Kasumi-1 (cell line): ENCODE measurements at places on chromosomes 1 and 21.

DNA sequence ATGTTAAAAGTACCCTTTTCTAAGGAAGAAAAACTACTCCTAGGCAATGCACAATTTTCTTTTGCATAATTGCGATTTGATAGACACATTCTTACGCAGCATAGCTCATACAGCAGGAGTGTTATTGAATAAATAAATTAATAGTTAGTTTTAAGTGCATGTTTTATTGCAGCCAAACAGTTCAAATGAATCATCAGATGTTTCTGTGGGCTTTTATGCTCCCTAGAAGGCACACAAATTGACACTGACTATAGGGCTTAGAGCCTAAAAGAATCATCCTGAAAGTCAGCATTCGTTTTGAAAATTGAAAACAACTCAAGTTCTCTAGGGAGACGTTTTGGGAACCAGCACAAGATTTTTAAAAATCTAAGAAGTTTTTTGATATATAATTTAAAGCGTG lies 411.9 kb downstream of the HLX start:
- DNase-seq, result no peak

DNA sequence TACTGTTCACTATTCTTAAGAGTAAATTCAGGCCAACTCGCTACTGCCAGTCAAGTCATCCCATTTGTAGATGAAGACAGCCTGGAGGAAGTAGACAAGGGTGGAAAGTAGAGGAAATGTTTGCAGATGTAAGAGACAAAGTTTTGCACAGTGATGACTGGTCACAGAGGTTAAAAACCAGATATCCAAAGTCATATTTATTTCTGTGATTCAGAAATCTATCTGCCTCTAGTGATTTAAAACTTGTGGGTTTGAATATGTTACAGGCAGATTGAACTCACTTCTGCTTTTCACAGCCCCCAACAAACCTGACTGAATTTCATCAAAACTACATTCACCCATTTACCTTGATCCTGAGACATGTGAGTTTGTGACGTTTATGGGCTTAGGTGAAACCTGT lies 484.7 kb upstream of the C1orf87 start:
- DNase-seq, result no peak

DNA sequence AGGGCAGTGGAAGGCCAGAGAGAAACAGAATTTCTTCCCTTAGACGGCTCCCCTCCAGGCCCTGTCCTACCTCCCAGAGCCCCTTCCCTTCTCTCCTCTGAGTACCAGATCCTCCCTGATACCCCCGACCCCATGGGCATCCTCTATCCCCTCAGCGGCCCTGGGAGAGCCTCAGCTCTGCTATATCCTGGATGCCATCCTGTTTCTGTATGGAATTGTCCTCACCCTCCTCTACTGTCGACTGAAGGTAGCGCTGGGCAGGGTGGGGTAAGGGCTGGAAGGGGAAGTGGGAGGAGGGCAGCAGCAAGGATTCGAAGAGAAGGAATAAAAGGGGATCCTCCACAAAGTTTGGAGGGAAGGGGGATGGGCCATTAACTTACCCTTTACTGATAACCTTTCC lies 2.7 kb downstream of the FCER1G start:
- no peak for DNase-seq

GRCh38 chr1:215484171-215484939 lies 82.7 kb upstream of the KCTD3 start:
- DNase-seq, result no peak

DNA sequence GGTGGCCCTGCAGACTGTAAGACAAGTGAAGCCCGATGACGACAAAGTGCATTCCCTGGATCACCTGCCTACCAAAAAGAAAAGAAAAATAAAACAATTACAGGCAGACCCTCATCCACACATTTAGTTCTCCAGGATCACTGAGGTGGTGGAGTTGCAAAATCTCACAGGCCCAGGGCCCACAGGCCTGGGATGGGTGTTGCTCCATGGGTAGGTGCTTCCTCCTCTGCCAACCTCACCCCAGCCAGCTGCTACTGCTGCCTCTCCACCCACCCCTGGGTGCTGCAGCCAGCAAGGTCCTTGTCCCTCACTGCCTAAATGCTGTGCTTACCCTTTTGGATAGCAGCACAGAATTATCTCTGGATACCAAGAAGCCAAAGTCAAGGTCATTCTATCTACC lies 146.4 kb upstream of the GALNT2 start:
- DNase-seq, result no peak

DNA sequence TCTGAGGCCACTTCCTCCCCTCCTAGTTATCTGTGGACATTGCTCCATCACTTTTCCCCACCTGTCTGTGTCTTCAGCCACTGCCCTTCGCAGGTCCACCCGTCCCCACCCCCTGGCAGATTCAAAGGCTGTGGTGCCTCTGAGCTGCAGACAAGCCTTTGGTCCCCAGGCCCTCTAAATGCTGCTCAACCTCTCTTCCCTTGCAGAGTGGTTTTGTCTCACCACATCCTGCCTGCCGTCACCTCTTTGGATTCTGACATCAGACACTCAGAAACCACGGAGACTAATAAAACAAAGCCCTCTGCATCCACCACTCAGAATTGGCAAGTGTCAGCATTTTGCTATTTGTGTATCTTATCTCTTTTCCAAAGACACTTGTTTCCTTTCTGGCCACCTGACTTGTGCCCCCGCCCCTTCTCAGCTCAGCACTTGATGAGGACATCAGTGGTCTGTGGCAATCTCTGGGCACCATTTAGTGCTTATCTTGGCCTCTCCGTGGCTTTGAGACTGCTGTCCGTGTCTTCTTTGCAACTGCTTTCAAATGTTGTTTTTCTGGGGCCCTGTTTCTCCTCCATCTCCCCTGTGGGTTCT lies 7.7 kb downstream of the CNIH3 start:
- peak; percentile 85 for DNase-seq

GRCh38 chr21:38315122-38315521 lies 58.3 kb downstream of the KCNJ15 start:
- DNase-seq, result no peak

- no peak for DNase-seq
Measured at GRCh38 chr21:46189213-46189958, 5.1 kb upstream of the SPATC1L start.

- no peak for DNase-seq
Measured at GRCh38 chr1:15937146-15937545, 38.8 kb downstream of the ZBTB17 start.

DNA sequence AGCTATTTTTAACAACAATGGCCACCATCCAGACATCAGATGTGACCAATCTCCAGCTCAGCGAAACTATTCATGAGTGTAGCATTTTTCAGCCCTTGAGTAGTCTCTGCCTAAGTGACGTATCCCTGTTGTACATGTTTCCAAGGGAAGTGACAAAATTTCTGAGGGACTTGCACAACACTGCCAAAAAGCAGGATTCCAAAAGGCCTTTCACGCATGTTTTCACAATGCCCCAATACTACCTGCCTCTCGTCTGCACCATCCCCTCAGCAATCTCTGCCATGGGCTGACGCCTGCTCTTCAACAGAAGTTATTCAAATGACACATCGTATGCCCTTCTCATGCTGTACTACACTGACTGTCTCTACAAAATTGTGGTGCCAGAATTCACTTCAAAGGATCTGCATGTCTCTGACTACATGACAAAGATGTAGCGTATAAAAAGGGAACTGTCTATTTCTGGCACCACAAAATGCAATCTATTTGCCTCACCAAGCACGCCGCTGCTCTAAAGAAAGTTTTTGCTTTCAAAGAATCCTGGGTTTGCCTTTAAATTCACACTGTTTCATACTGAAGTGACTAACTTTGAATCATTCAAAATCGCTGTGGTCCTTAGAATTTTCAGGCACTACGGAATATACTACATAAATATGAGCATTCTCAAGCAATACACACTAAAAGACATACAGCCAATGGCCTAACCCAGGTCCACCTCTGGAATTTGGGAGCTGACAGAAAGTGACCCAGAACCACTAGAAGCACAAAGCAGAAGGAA lies 32.9 kb downstream of the JAK1 start:
- DNase-seq, result peak; percentile 67

GRCh38 chr1:74822851-74823401 lies 90.0 kb downstream of the TYW3 start:
- DNase-seq, result no peak

DNA sequence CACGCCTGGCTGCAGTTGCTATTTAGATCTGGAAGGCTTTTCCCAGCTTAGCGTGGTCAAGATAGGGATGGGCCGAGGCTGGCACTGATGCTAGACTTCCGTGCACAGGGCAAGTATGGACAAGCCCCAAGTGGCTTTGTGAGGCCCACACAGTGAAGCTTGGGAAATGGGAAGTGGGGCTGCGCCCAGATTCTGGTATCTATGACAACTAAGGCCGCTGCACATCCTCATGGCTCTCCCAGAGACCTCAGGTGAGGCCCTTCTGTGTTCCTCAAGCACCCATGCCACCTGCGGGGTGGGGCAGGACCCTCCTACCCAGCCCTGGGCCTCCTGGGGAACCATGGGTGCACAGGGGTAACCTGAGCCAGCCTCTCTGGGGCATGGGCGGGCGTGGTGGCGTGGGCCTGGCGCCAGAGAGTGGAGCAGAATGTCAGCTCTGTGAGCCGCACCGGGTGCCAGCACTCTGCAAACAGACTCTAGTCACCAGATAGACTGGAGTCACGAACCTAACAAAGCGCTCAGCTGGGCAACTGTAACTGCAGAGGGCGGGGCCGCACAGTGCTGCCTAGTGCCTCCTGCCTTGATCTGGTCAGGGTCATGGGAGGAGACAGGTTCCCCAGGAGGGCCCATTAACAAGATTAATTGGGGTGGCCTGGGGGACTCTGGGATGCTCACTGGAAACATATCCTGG lies 46.4 kb downstream of the ELF3 start:
- no peak for DNase-seq

GRCh38 chr1:244100704-244101453 lies 49.8 kb downstream of the ZBTB18 start:
- DNase-seq, result peak; percentile 22

DNA sequence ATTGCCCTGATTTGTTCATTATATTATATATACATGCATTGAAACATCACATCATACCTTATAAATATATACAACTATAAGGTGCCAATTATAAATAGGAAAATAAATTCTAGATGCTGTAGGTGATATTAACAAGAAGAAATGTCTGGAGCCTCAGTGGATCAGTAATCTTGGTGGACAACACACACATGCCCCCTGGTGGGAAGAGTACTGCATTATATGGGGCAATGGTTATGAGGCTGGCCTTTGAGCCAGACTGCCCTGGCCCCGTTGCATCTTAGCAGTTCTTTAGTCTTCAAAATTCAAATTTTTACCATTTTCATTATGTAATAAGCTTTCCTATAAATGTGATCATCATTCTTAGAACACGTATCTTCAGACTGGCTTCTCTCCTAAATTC lies 335.0 kb upstream of the GREM2 start:
- peak; percentile 41 for DNase-seq

- DNase-seq, result no peak
Measured at GRCh38 chr1:1348420-1349255, 580 bp downstream of the DVL1 start.

DNA sequence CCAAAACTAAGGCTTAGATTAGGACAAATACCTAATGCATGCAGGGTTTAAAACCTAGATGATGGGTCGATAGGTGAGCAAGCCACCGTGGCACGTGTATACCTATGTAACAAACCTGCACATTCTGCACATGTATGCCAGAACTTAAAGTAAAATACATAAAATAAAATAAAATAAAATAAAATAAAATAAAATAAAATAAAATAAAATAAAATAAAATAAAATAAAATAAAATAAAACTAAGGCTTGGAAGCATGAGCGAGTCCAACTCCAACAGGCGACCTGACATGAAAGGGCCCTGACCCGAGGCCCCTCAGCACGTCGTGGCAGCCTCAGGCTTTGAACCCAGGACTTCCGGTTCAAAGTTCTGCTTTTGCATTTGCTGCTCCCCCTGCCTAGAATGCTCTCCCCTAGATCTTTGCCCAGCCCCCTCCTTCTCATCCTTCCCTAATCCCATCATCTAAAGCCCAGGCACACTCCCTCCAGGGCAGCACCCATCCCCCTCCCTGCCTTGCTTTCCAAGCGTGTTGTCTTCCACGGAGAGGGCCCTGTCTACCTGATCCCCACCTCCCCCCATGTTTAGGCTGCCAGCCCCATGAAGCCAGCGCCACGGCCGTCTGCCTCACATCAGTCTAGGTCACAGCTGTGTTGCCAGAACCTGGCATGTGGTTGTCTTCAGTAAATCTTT lies 64.3 kb downstream of the TAS1R2 start:
- no peak for DNase-seq

DNA sequence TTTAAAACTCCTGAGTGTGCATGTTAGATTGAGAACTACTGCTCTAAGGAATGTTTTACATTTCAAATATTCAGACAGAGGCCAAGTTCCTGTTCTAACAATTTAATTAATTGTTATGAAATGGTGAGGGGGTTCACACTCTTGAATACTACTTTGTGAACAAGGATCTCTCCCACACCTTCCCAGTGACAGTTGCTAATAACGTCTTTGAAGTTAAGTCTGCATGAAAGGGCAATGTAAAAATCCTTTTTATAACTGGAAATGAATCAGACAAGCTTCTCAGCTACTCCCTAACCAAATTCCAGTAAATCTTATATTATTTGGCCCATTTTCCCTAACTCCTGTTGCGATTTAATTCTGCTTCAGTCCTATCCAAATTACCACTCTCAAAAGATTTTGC lies 828.5 kb upstream of the ADAMTS5 start:
- DNase-seq, result no peak

DNA sequence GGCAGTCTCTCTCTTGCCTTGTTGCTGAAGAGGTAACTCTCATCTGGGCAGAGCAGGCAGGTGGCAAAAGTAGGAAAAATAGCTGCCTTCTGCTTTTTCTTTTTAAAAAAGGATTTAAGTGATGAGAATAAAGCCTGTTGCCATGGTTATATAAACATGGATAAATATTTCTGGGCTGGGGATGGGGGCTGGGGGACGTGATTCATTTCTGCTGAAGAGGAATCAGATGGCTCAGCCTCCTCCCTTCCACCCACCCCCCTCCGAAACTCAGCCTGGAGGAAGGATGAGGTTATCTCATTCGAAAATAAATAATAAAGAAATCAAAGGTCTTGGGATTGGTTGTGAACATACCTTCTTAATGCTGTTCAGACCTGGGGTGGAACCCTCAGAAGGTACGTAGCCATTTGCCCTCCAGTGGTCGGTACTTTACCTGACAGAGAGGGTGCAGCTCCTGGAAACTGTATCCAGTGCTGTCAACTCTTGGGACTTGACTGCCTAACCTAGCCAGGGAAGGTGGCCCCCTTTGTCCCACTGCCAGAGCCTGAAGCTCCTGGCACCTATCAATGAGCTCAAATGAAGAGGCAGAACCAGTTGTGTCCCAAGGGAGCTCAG lies 3.8 kb upstream of the INKA2 start:
- no peak for DNase-seq
